ENCODE measurements at places on chromosomes 7 and 10. TPM values are rescaled to one million over a fixed set of nuclear protein-coding genes. Genes with fewer than 3 reads are reported as not detected.

The SPACDR gene
- total RNA-seq = 0.58 TPM

The OR6V1 gene
- not detected for total RNA-seq

The ANKRD16 gene
- 16.5 TPM for total RNA-seq

The NEBL gene
- 62.6 TPM for total RNA-seq

The MLXIPL gene
- 9.3 TPM for total RNA-seq

All from metanephros (tissue), 2 donors.